Activated CD8-positive, alpha-beta T cell treated with anti-CD3 and anti-CD28 coated beads for 36 hours (primary cell): ENCODE measurements at places on chromosomes 6 and 20. TPM values are rescaled to one million over a fixed set of nuclear protein-coding genes. Genes with fewer than 3 reads are reported as not detected.

DNA sequence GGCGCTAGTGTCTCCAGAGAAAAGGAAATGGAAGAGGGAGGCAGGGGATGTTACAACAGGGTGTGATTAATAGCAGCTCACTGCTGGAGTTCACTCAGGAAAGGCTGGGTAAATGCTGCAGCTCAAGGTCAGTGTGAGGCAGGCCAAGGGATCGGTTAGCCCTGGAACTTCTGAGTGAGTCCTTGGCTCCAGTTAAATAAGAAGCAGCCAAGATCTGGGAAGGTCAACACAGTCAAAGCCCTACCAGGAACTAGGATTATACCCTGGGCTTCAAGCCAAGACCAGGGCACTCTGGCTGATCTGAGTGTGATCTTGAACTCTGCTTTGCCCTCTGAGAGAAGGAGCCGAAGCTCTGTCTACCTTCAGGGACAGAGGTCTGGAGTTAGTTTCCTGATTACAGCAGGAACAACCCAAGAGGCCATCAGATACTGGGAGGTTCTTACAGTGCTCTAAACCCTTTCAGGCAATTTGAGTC lies 44.3 kb downstream of the TPD52L1 start:
- no peak for DNase-seq

DNA sequence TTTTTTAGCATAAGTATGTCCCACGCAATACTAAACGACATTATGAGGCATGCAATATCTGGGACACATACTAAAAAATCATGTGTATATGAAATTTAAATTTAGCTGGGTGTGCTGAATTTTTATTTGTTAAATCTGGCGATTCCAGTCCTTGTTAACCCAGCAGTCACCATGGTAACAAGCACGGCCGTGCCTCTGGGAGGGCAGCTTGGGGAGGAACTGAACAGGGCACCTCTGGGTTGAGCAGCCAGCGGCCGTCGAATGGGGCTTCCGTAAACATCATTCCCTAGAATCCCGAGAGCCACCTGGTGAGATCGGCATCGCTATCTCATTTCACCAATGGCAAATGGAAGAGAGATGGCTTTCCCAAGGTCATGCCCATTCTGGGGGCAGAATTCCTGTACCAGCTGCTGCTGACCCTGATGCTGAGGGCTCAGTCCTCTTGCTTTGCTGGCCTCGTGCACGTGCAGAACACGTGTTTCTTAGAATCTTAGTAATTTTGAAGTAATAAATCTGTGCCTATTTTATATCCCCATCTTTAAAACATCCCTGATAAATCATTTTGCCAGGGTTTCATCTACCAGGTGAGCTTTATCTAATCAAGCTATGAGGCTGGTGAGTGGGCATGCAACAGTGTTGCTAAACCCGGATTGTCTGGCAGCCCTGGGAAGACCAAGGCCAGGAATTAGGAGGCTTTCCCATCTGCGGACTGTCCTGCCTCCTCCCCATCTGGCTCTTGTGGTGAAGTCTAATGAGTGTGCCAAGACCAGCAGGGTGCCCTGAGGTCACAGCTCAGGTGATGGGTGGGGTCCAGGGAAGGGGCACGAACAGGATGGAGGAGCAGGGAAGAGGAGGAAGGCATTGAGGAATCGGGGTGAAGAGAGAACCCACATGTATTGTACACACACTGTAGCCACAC lies 85.1 kb downstream of the AGPAT4 start:
- no peak for DNase-seq

- DNase-seq, result no peak
Measured at GRCh38 chr6:68527691-68528090, 107.4 kb upstream of the ADGRB3 start.

DNA sequence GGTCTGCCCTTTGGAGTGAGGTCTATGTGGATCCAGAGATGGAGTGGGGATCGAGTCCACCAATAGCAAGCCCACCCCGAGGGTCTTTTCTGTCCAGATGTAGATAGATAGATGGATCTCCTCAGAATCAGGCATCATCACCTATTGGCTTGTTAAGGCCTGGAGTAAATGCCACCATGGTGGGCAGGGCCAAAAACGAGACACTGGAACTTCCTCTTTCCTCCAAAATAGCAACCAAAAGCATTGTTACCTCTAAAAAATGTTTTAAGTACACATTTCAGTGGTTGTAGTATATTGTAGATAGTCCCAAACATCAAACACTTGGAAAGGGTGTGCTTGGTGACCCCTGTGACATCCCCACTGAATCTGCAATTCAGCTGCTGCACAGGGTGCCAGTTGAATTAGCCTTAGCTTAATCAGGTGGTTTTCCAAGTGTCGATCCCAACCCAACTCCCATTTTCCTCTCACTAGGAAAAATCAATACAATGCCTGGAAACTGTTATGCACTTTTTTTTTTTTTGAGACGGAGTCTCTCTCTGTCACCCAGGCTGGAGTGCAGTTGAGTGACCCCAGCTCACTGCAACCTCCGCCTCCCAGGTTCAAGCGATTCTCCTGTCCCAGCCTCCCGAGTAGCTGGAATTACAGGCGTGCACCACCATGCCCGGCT lies 35.0 kb upstream of the NELFCD start:
- no peak for DNase-seq

GRCh38 chr20:8322662-8323217 lies 190.7 kb downstream of the PLCB1 start:
- no peak for DNase-seq

GRCh38 chr6:124604719-124605118 lies 357.5 kb upstream of the RNF217 start:
- no peak for DNase-seq

DNA sequence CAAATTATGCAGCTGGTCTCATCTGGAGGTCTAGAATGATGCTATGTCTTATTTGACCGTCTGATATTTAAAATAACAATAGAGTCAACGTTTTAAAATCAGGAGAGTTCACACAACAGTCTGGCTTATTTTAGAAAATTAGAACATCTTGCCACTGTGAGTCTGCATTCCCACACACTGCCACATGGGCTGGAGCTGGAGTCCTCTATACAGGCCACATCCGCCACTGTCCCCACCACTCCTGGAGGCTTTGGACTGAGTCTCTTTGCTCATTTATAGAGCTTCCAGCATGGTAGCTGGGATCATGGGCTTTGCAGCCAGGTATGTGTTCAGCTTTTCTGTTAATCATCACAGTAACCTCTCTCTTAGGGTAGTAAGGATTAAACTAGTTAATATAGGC lies 68.8 kb upstream of the ZNFX1 start:
- DNase-seq, result no peak

GRCh38 chr6:109007521-109007920 lies 87.1 kb downstream of the SESN1 start:
- DNase-seq, result no peak

- DNase-seq, result no peak
Measured at GRCh38 chr6:19578481-19578880, 258.7 kb upstream of the ID4 start.

DNA sequence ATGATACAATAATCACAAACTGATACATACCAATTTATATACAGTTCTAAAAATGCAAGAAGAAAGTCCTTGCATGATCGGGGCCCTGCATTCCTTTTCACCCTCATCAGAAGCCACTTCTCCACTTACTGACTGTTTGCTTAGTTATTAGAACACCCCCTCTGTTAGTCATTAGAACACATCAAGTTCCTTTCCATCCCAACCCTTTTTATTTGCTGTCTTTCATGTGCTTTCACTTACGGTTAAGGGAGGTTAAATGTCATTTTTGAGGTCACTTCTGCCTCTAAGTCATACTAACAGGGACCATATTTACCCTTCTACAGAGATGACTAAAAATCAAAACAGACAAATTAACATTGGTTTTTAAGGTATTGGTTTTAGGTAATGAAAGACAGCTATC lies 149.1 kb downstream of the LMBRD1 start:
- no peak for DNase-seq

GRCh38 chr6:68757821-68758220 lies 122.7 kb downstream of the ADGRB3 start:
- DNase-seq, result no peak

DNA sequence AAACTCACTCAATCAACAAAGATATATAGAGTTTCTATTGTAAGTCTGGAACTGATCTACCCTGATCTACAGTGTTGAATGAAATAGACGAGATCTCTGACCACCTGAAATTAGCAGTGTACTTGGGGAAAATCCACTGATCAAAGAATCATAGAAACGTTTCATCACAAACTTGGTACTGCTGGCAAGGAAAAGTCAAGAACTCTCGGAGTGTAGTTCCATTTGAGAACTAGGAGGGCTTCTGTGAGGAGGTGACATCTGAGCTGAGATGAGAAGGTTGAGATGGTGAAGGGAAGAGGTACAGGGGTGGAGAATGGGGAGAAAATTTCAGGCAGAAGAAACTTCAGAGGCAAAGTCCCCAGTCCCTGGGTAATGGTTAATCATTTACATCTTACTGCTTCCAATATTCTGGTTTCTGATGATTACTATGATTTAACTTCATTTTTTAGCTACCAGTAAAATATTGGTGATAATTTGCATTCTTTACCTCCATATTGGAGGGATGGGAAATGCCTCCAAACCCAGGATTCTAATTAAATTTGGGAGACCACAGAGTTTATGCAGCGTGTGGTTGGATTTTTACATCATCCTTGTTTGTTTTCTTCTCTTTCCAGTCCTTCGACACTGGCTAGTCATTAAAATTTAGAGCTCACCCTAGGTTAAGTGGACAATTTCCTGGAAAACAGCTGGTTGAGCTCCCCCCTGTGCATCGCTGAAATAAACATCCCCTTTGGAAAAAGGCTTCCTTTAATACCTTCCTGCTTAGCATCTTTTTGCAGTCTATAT lies 191.9 kb downstream of the BCAS1 start:
- DNase-seq, result no peak

DNA sequence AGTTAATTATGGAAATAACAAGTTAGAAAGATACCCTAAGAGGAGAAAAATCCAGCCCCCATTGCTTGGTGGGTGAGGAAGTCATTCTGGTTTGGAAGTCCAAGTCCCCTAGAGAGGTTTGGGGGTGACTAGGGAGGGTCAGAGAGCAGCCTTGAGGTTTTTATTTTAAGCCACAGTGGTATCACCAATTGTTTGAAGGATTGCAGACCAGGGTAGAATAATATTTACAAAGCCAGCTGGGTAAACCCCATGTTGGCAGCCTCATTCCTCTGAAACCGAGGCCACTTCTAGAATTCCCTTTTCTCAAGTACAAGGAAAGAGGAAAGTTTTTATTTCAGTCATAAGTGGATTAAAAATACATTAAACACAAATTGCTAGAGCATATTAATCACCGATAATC lies 99.7 kb downstream of the TMEM170B start:
- DNase-seq, result no peak

DNA sequence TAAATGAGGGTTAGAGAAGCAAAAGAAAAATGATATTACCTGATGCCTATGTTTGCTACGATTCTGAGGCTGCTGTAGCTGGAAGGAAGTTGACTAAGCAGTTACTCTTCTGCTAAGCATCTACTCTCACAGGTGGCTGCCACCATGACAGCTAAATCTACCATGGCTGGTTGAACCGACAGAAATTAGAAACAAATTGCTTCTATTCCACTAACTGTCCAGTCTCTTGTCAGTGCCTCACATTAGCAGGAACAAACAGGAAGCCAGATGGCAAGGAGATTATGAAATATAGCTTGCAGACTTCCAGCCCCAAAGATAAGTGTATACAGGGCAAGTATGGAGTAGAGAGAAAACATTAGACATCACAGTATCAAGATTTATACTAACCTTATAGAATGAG lies 59.4 kb upstream of the TMEM200A start:
- no peak for DNase-seq

DNA sequence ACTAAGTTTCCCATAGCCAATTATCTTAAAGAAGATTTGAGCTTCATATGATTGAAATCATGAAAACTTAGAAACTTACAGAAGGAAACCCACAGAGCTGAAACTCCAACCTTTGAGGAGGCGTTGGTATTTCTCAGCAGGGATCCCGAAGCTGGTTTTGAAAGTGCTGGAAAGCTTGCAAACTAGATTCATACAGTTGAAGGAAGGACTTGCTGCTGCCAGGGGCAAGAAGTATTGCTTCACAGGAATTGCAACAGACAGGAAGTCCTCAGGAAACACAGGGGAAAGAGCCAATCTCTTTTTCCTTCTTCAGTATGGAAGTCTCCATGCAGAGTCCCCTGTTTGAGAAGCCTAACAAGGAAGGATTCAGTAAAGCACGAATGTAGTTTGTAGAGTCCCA lies 419.7 kb downstream of the CD109 start:
- no peak for DNase-seq

- no peak for DNase-seq
Measured at GRCh38 chr20:19709635-19710335, 48.3 kb upstream of the RIN2 start.

The SDHAF4 gene
- total RNA-seq, result 18.9 TPM

The SULF2 gene
- 0.47 TPM for total RNA-seq

The NKAIN4 gene
- not detected for total RNA-seq

The MOG gene
- not detected for total RNA-seq

The CNKSR3 gene
- total RNA-seq, result 0.45 TPM

The CDC5L gene
- total RNA-seq, result 20.4 TPM

The CCN5 gene
- not detected for total RNA-seq

The LRRN4 gene
- total RNA-seq, result not detected

The CASS4 gene
- total RNA-seq, result 3.7 TPM
